Osteocyte (in vitro differentiated cells): ENCODE measurements at places on chromosomes 1 and 21. TPM values are rescaled to one million over a fixed set of nuclear protein-coding genes. Genes with fewer than 3 reads are reported as not detected.
A peak's percentile ranks its signal among the peaks of the same experiment; 100 is the strongest.

The PLCH2 gene
- 11.7 and 12.6 TPM in 2 replicates for total RNA-seq

The SHE gene
- not detected in 2 replicates for total RNA-seq

The PHACTR4 gene
- 55.6 and 56.0 TPM in 2 replicates for total RNA-seq

The SAMSN1 gene
- total RNA-seq, result not detected in 2 replicates

The PRRC2C gene
- total RNA-seq, result 152 and 179 TPM in 2 replicates

The FAM72C gene
- total RNA-seq, result 0.27 and 0.65 TPM in 2 replicates

The TMEM54 gene
- 7.3 and 9.8 TPM in 2 replicates for total RNA-seq

The SH2D1B gene
- total RNA-seq, result not detected in 2 replicates

The DYNLT5 gene
- total RNA-seq, result 0.18 and 0.35 TPM in 2 replicates

The FABP3 gene
- 27.1 and 30.0 TPM in 2 replicates for total RNA-seq

DNA sequence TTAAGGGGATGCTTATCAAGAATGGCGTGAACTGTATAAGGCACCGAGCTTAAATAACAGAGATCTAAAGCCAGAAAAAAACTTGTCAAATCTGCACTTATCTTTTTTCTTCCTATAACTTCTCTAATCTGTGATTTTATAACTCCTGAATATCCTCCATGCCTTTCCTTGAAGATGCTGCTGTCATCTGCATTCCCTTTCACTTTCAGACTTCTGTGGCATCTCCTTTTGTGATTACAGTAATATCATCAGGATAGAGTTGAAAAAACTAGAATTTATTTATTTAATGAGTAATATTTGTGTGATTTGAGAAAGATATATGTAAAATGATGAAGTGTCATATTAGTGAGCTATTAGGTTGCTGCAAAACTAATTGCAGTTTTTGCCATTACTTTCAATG, 357.8 kb upstream of the PTBP2 start:
- no peaks in the 10 kb centered on the region for H3K27me3 ChIP-seq
- DNase-seq, result no peak
- no peaks in the 10 kb centered on the region for H3K36me3 ChIP-seq
- no peak overlapping the region for H3K4me3 ChIP-seq

- H3K36me3 ChIP-seq, result no peaks in the 10 kb centered on the region
- H3K27ac ChIP-seq, result no peak overlapping the region
- no peaks in the 10 kb centered on the region for H3K27me3 ChIP-seq
- no peaks in the 10 kb centered on the region for H3K4me1 ChIP-seq
- H3K4me3 ChIP-seq, result no peak overlapping the region
- no peak for DNase-seq
Measured at GRCh38 chr1:50257029-50257428, 148.3 kb downstream of the ELAVL4 start.

GRCh38 chr1:62685431-62685859, 2.7 kb downstream of the DOCK7 start:
- H3K27ac ChIP-seq, result peak overlapping the region; percentile 25
- H3K4me3 ChIP-seq, result peak overlapping the region; percentile 49
- H3K4me1 ChIP-seq, result peaks cover 43% of the 10 kb centered on the region
- no peak for DNase-seq

DNA sequence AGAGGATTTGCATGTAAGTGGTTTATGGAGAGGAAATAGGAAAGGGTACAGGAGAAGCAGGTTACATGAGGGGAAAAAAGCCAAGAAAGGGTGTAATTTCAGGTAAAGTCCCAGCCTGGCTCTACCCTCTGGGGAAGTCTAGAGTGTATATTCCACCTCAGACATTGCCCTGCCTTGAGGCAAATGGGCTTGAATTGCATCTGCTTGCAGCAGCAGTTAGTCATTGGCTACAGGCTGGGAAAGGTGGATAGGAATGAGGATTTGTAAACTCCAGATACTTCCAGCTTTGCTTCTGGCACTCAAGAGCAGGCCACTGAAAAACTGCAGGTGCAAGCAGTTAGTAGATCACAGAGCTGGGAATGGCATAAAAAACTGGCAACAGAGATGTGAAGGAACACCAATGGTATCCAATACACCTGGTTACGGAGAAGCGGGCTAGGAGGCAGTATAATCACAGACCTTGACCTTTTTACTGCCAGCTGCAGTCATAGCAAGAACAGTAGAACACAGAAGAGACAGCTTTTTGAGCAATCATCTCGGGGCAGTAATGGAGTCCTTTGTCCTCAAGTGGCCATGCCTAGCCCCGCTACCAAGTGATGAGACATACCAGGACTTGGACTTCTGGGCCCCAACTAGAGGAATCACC, 226.9 kb upstream of the NRIP1 start:
- no peaks in the 10 kb centered on the region for H3K27me3 ChIP-seq
- DNase-seq, result no peak
- H3K27ac ChIP-seq, result no peak overlapping the region
- no peaks in the 10 kb centered on the region for H3K36me3 ChIP-seq
- H3K4me1 ChIP-seq, result peaks cover 34% of the 10 kb centered on the region

DNA sequence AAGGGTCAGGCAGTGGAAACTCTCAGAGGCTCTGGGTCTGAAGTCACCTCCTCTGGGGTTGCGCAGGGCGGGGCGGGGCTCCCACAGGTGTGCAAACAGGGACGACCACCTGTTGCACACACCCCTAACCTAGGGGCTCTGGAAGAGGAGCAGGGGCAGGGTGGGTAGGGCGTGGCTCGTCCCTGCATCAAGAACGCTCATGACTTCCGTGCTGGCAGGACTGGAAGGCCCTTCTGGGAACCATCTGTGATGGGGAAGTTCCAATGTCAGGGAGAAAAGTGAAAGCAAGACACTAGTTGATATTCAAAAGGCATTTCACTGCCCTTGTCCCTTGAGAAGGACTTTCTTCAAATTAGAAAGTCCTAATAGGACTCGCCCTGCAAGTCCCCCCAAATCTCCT, 22.1 kb upstream of the CLSTN1 start:
- no peak overlapping the region for H3K4me3 ChIP-seq
- no peak for DNase-seq
- no peaks in the 10 kb centered on the region for H3K36me3 ChIP-seq
- H3K27ac ChIP-seq, result no peak overlapping the region

DNA sequence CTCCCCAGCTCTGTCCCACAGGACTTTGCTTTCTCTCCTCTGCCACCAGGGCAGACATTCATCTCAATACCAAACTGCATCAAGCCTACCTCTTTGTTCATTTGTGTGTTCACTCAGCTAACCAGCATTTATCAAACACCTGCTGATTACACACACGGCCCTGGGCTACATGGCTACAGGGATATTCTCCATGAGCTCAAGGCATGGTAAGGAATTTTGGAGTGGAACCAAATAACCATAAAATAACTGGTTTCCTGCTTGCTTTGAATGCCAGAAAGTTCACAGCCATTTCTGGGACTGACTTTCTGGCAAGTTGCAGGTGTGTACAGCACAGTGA, 54.6 kb downstream of the LDLRAD2 start:
- DNase-seq, result no peak
- no peak overlapping the region for H3K4me3 ChIP-seq
- no peak overlapping the region for H3K27ac ChIP-seq
- H3K27me3 ChIP-seq, result no peaks in the 10 kb centered on the region
- H3K4me1 ChIP-seq, result peaks cover 25% of the 10 kb centered on the region

DNA sequence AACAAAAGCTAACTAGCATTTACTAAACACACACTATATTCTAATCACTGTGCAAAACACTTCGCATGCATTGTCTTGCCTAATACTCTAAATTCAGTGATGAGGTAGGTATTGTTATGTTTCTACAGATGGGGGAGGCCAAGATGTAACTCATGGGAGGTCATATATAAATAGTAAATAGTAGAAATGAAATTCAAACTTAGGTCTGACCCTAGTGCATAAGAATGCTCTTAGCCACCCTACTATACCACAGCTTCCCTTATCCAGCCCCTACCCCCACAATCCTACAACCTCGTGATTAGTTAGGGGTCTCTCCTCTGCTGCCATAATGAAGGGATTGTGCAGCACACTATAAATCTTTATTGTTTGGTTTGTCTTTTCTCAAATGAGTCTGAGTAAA, 3.3 kb downstream of the PFDN2 start:
- H3K4me3 ChIP-seq, result no peak overlapping the region
- no peaks in the 10 kb centered on the region for H3K27me3 ChIP-seq
- DNase-seq, result no peak
- no peak overlapping the region for H3K27ac ChIP-seq

DNA sequence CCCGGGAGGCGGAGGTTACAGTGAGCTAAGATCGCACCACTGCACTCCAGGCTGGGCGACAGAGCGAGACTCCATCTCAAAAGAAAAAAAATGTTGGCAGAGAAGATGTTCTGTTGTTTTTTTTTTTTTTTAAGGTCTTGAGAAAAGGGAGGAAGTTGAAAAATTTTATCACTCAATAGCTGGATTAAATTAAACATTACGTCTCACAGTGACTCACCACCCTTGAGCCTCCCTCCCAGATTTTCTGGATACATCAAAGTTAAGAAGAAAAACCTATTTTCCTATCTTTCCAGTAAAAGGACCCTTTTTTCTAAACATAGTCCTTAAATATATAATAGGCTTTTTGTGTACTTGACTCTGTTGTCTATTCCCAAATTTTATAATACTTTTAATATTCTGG, 35.5 kb downstream of the IFNAR1 start:
- no peak for DNase-seq
- H3K27me3 ChIP-seq, result no peaks in the 10 kb centered on the region
- H3K36me3 ChIP-seq, result peaks cover 15% of the 10 kb centered on the region
- H3K4me3 ChIP-seq, result no peak overlapping the region
- peaks cover 26% of the 10 kb centered on the region for H3K4me1 ChIP-seq
- peak overlapping the region; percentile 74 for H3K27ac ChIP-seq

DNA sequence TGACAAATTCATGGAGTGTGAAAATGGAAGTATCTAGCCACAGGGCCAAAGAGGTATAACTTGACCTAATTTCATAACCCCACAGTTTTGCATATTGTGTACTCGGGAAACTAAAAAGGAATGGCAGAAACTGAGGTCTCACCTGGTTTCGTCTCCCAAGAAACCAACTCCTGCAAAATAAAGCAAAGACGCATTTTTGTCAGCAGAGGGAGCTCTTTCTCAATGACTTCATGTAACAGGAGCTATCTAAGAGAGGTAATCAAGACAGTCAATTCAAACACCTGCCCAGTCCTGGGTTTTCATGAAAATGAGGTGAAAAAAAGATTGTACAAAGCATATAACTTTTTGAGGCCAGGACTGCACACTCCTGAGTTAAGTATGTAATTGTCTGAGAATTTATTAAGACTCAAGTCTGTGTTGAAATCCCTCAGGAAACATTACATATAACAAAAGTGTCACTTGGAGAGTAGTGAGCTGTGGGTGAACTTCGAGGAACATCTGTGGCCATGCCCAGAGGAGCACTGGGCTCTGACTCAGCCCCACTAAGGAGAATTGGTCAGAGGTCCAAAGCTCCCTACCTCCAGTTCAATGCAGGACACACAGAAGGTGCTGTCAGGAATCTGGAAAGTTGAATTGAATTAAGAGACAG, 17.6 kb downstream of the FCRL4 start:
- H3K4me3 ChIP-seq, result no peak overlapping the region
- DNase-seq, result no peak
- no peak overlapping the region for H3K27ac ChIP-seq
- H3K4me1 ChIP-seq, result no peaks in the 10 kb centered on the region
- peaks cover 13% of the 10 kb centered on the region for H3K27me3 ChIP-seq
- no peaks in the 10 kb centered on the region for H3K36me3 ChIP-seq

DNA sequence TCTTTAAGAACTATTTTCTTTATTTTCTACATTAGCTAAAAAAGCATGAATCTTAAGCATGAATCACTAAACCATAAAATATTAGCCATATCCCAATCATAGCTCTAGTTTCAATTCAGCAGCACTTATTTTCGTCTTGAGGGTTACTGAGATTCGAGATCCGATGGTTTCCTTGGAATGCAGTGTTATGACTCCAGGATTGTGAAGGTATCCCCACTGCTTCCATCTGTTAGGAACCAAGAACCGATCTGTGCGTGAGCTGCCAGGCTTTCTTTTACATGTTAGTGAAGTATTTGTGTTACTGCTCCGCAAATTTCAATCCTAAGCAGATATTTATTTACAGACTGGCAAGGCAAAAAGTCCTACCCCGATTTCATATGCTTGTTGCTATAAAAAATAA, 18.8 kb downstream of the TNFRSF9 start:
- no peak overlapping the region for H3K4me3 ChIP-seq

- no peak overlapping the region for H3K4me3 ChIP-seq
- H3K27ac ChIP-seq, result no peak overlapping the region
- no peaks in the 10 kb centered on the region for H3K36me3 ChIP-seq
Measured at GRCh38 chr1:157774412-157774811, 2.5 kb downstream of the FCRL2 start.

DNA sequence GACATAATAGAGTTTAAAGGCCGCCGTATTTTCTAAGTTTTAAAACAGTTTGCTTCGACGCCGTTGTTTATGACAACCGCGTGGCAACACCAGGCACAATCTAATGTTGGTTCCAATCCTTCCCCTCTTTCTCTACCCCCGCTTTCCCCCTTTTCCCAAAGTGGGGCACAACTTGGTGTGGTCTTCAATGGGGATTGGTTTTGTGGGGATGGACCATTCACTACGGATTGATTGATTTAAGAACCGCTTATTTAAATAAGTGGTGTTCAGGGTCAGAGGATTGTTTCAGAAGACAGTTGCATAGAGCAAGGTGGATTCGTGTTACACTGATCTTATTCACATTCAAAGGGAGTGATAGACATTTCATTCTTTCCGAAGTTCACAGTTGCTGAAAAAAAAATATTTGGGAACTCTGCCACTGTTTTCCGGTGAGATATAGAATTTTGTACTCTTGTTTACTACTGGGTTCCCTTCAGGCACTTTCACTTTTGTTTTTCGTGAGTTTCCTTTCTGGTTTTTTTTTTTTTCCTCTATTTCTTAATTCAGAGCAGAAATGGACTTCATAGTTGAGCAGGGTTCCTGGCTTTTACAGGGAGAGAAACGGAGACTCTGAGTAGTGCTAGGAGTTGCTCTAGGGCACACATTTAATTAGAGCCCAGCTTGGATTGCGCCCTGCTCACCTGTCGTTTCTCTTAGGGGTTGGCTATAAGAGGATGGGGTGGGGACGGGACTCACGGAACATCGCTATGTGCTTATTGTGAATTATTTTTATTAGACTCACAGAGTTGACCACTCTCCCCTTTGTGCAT, 79.6 kb upstream of the AK4 start:
- H3K27ac ChIP-seq, result peak overlapping the region; percentile 93
- H3K4me1 ChIP-seq, result peaks cover 35% of the 10 kb centered on the region
- H3K27me3 ChIP-seq, result peaks cover 24% of the 10 kb centered on the region
- DNase-seq, result no peak

DNA sequence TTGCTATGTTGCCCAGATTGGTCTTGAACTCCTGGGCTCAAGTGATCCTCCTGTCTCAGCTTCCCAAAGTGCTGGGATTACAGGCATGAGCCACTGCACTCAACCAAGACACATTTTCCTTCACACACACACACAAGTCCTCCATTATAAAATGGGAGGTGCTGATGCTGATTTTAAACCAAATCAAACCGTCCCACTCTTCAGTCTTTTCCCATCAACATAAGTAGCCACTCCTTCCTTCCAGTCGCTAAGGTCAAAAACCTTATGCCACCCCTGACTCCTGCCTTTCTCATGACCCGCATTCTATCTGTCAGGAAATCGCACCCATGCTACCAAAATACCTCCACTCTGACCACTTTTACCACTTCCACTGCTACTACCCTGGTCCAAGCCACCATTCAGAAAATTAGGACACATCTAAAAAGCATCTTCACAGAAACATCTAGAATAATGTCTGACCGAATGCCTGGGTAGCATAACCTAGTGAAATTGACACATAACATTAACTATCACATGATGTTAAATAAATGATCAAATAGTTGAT, 28.0 kb upstream of the IFNGR2 start:
- H3K36me3 ChIP-seq, result no peaks in the 10 kb centered on the region
- H3K27ac ChIP-seq, result peak overlapping the region; percentile 5
